T47D (cell line): ENCODE measurements at places on chromosomes 2 and 18.

- DNase-seq: no peak
These were observed 96.0 kb downstream of the PLB1 start for GRCh38 chr2:28591711-28592335.

GRCh38 chr2:29700560-29700959, 220.8 kb downstream of the ALK start:
- DNase-seq: no peak

GRCh38 chr2:199452260-199452990, 5.3 kb downstream of the SATB2 start:
- no peak for DNase-seq

DNA sequence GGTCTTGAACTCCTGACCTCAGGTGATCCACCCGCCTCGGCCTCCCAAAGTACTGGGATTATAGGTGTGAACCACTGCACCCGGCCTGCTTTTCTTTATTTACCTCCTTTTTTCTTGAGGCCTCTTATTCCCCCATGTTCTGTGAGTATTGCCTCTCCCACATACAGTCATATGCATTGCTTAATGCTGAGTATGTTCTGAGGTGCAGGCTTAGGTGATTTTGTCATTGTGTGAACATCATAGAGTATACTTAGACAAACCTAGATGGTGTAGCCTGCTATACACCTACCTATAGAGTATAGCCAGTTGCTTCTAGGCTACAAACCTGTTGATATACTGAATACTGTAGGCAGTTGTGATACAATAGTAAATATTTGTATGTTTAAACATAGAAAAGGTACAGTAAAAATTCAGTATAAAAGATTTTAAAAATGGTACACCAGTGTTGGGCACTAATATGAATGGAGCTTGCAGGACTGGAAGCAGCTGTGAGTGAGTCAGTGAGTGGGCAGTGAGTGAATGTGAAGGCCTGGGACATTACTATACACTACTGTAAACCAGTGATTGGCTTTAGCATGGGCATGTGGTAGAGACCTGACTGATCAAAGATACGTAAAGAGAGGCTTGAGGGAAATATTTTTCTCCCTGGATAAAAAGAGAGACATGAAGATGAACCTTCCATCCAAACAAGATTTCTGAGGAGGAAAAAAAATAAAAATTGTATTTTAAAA, 17.6 kb downstream of the SLC39A10 start:
- no peak for DNase-seq

DNA sequence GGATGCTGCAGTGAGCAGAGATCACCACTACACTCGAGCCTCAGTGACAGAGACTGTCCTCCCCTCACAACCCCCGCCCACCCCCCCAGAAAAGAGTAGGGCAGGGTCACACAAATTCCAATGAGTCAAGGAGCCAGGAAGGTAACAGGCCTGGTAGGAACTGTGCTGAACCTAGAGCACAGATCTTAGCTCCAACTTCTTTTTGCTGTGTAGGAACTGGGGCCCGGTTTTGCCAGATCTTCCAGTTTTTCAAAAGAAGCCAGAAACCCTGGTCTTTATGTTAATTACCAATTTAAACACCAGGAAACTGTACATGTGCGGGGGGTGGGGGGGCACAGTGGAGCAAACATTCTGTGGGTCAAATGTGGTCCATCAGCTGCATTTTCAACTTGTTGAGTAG, 71.0 kb downstream of the PRPF40A start:
- peak; percentile 52 for DNase-seq

DNA sequence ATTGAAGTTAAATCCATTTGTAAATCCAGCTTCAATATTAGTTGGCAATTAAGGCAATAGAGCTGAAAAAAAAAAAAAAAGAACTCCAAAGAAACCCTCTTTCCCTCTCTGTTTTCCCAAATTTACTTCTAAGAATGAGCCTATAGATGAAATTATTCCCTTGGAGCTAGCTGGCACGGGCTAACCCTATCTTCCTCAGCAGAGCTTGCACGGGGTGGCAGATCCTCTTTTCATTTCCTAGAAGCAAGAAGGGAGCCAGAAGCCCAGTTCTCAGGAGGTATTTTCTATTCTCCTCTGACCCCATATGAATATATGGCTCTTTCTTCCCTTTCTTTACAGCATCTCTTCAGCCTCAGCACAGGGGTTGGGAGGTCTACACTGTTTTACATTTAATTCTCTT, 426.0 kb downstream of the TGIF1 start:
- no peak for DNase-seq

DNA sequence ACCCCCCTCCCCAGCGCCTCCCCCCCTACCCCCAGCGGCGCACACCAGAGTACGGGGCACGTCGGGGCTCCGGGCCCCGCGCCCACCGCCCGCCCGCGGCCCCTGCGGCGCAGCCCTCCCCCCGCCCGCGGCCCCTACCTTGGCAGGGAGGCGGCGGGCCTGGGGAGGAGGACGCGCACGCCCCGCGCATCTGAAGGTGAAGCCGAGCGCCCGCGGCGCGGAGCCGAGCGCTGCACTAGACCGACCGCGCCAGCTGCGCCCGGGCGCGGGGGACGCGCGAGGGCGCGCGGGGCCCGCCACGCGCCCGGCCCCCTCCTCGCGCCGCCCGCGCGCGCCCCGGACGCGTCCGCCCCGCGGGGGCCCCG, at the start of gene ZNF516:
ZNF516 (minus strand) TSS at position 237 of the 365 bp plus-strand sequence. CDS start 52,188 bp downstream, outside the sequence.
- DNase-seq: no peak

- no peak for DNase-seq
These were observed 21.1 kb downstream of the UGP2 start for GRCh38 chr2:63862806-63863205.

DNA sequence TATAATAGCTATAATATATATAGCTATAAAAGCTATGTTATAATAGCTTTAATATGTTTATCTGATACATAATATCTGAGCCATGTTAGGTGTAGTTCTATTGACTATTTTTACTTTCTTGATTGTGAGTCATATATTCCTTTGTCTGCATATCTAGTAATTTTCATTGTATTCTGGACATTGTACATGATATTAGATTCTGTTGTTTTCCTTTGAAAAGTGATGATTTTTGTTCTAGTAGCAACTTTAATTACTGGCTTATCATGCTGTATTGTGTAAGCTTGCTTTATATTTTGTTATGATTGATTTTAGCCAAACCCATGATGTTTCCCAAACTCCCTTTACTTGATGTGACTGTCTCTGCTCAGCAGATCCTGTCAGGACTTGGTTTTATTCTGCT, 125.7 kb upstream of the TCF4 start:
- no peak for DNase-seq

- DNase-seq: no peak
These were observed 303.9 kb downstream of the ZEB2 start for GRCh38 chr2:144215701-144216675.

DNA sequence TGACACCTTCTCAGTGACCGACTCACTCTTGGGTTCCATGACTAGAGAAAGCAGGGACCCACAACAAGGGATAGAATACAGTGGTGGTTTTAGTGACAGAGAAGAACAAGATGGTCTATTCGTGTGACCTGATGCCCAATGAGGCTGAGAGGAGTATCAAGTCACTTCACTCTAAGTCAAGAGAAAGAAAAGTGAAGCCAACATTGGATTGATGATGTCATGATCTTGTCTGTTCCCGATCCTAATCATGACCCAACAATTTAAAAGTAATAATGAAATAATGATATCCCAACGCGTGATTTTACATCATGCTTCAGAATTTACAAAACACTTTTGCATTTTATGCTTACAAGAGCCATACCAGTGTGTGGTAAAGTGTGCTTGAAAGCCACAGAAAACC, 155.6 kb upstream of the POU3F3 start:
- no peak for DNase-seq

DNA sequence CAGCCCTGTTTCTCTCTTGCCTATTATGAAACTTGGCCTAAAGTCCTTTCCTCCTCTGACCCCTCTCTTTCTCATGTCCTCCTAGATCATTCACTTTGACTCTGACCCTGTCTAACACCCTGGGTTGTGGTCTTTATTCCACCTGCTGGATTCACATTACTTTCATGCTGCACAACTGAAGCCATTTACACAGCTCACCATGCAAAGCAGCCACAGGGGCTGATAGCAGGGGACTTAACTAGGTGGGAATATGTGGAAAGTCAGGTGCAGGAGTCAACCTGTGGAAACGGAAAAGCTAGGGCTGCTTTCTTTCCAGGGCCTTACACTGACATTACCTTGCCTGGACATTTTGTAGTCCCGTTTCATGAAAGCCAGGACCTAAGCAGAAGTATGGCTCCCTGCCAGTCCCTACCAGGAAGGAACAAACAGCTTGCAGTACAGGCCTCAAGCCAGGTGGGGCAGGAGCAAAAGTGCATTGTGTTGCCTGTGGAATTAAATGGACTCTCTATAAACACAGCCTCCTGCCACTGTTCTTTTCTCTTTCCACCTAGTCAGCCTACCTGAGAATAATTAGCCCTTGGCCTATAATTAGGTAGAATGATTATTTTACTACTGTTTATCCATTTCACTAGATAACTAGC, 11.8 kb downstream of the MAPRE3 start:
- peak; percentile 70 for DNase-seq

DNA sequence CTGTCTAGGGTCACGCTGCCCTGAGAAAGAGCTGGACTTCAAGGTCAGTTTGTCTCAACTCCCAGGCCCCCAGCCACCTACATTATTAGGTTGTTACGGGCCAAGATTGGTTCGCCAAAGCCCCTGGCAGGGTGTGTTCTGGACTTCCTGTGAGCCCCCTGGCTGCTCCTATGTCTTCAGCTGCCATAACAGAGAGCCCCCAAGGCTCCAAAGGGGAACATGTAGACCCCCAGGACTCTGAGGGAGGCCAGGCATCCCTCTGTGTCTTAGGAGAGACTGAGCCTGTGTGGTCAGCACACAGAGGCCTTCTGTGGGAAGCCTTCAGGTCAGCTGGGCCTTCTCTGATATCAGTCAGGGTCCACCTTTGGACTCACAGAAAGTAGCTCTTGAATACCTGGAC, 58.3 kb downstream of the INHBB start:
- DNase-seq: no peak

GRCh38 chr18:64244571-64244970, 95.7 kb upstream of the LINC00305 start:
- peak; percentile 23 for DNase-seq

DNA sequence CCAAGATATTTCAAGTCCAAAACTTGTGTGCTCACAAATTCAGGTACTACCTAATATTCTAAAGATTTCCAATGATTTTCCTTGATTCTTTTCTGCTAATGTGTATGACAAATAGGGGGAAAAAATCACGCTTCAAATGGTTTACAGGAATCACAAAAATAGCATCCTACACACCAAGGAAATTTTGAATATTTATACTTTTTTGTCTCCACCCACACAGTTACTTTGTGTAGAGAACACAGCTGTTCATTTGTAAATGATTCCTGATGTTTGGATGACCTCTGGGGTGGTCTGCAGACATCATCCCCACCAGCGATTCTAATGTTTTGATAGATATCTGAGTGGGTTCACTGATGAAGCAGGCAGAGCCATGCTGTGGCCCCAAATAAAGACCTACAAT, 260.6 kb upstream of the NCKAP5 start:
- no peak for DNase-seq

DNA sequence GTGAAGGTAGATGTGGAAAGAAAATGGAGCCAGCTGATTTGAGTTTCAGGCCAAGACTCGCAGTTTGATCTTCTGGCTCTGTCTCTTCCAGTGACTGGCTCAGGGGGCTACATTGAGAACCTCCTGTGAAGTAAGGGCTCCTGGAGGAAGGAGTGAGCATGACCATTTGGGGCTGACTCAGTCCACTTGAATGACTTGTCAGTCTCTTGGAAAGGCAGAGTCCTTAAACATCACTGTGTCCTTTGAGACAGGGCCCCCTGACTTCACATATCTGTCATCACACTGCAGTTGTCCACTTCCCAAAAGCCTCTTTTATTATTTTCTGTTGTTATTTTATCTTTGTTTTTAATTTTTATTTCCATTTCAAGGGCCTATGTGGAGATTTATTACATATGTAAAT, 204.6 kb upstream of the APCDD1 start:
- no peak for DNase-seq

- no peak for DNase-seq
These were observed 31.4 kb upstream of the IGFBP2 start for GRCh38 chr2:216601632-216602409.

DNA sequence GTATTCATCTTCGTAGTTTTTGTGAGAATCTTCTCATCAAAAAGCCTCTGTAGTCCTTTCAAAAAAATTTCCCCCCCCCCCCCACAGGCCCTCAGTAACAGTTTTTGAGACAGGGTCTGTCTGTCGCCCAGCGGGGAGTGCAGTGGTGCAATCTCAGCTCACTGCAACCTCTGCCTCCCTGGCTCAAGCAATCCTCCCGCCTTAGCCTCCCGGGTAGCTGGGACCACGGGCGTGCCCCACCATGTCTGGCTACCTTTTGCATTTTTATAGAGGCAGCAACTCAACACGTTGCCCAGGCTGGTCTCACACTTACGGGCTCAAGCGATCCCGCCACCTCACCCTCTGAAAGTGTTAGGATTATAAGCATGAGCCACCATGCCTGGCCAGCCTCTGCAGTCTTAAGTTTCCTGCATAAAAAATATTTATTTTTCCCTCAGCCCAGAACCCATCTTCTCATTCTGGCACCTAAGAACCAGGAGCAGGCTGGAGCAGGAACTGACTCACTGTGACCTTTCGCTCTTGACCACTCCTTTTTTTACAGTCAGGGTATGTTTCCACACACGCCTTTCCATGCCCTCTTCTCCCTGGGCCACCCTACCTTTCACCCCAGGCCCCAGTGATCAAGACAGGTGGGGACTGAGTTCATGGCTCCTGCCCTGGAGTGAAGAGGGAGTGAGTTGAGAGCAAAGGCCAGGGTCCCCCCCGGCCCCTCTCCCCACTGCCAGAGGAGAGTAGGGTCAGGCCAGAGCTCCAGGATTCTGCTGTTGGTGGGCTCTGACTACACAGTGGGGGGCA, 32.5 kb upstream of the NT5DC4 start:
- no peak for DNase-seq

DNA sequence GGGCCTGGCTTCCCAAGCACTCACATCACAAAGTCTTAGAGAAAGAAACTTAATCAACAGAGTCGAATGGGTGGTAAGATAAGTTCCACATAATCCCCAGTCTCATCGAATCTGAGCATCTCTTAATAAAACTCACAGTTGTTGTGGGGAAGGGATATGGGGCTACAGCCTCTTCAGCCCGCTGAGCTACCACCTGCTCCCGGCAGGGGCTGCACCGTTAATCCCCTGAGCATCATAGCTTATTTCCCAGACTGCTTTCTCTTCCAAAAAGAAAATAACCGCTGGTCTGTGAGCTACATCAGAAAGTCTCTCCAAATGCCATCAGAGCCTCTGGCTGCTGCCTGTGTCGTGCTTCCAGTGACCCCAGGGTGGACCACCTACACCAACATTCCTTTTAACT, 139.4 kb upstream of the CELF4 start:
- DNase-seq: no peak
